ENCODE measurements at places on chromosomes 7 and 10.

GRCh38 chr7:3112479-3113134 lies 68.9 kb upstream of the CARD11 start:
- no peak for DNase-seq

- DNase-seq: no peak
These were observed 30.6 kb downstream of the PODXL start for GRCh38 chr7:131525820-131526219.

- DNase-seq: no peak
These were observed 292.3 kb downstream of the SORCS1 start for GRCh38 chr10:106872176-106872575.

DNA sequence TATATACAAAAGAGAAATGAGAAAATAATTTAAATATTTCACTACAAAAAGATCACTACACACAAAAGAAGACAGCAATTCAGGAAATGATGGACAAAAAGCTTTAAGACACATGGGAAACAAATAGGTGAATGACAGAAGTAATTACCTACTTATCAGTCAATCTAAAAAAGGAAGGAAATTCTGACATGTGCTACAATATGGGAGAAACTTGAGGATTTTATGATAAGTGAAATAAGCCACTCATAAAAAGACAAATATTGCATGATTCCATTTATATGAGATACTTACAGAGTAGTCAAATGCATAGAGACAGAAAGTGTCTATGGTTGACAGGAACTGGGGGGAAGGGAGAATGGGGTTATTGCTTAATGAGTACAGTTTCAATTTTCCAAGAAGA lies 339.2 kb downstream of the CALN1 start:
- DNase-seq: no peak

GRCh38 chr7:103093429-103093828 lies 18.5 kb downstream of the ARMC10 start:
- DNase-seq: no peak

- DNase-seq: peak; percentile 92
These were observed 18.8 kb downstream of the WNT8B start for GRCh38 chr10:100481462-100482081.

All from suppressor macrophage (primary cell).